ENCODE measurements at places on chromosomes 12 and 14. TPM values are rescaled to one million over a fixed set of nuclear protein-coding genes. Genes with fewer than 3 reads are reported as not detected.
A peak's percentile ranks its signal among the peaks of the same experiment; 100 is the strongest.

Gene CCDC38
- not detected for total RNA-seq

Gene HOXC13
- not detected for total RNA-seq

Gene BEGAIN
- 3.4 TPM for total RNA-seq

DNA sequence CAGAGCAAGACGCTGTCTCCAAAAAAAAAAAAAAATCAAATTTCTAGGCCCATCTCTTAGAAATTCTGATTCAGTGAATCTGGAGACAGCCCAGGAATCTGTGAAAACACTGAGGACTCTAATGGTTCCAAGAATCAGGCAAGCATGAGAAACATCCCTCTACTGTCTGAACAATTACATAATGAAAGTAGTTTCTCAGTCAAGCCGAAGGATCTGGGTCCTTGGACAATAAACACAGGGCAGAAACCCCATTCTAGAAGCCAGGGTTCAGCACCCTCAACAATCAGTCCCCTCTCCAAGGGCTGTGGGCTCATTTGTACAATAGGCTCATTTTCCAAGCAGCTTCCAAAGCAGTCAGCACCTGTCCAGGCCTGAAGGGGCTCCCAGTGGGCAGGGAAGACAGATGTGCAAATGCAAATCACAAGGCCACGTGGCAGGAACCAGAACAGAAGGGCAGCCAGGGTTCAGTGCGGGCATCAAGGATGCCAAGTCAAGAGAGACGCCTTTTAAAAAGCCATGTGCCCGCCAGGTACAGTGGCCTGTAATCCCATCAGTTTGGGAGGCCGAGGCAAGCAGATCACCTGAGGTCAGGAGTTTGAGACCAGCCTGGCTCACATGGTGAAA is 96.1 kb downstream of the KSR2 start:
- no peak for DNase-seq

- no peak for DNase-seq
Measured at GRCh38 chr14:35867280-35867629, 41.1 kb downstream of the BRMS1L start.

DNA sequence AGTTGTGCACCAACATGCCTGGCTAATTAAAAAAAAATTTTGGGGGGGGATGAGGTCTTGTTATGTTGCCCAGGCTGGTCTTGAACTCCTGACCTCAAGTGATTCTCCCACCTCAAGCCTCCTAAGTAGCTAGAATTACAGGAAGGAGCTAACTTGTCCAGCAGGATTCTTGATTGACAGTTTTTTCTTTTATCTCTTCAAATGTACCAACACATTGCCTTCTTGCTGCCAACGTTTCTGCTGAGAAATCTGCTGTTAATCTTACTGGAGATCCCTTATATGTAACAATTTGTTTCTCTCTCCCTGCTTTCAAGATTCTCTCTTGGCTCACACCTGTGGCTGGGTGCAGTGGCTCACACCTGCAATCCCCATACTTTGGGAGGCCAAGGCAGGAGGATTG is 22.4 kb upstream of the MARK3 start:
- DNase-seq = no peak

DNA sequence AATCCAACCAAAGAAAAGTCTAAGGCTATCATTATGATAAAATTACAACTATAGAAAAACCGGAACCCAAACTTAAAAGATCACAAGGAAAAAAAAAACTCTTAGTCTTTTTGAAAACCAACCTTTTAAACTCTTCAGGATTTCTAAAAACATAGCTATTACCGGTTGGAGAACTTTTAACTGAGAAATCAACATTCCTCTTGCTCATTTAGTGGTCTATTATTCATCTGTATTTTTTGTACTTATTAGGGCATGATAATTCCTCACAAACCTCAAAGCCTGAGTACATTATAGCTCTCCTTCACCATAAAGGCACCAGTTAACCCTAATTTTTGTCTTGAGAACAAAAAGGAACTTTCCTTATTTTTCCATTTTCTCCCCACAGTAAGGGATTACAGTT is 10.4 kb downstream of the LUM start:
- no peak for DNase-seq

GRCh38 chr12:65594409-65594808 is 229.9 kb upstream of the HMGA2 start:
- no peak for DNase-seq

GRCh38 chr12:97131220-97131981 is 224.3 kb downstream of the NEDD1 start:
- no peak for DNase-seq

- DNase-seq = no peak
Measured at GRCh38 chr12:659090-659683, 4.1 kb downstream of the NINJ2 start.

DNA sequence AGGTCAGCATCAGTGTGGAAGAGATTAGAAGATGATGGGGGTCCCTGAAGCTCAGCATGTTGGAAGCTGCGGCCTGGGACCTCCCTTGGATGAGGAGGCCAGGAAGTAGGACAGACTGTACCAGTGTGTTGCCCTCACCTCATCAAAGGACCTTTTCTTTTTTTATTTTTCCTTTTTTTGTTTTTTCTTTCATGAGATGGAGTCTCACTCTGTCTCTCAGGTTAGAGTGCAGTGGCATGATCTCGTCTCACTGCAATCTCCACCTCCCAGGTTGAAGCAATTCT is 16.4 kb upstream of the FAM222A start:
- DNase-seq = no peak

DNA sequence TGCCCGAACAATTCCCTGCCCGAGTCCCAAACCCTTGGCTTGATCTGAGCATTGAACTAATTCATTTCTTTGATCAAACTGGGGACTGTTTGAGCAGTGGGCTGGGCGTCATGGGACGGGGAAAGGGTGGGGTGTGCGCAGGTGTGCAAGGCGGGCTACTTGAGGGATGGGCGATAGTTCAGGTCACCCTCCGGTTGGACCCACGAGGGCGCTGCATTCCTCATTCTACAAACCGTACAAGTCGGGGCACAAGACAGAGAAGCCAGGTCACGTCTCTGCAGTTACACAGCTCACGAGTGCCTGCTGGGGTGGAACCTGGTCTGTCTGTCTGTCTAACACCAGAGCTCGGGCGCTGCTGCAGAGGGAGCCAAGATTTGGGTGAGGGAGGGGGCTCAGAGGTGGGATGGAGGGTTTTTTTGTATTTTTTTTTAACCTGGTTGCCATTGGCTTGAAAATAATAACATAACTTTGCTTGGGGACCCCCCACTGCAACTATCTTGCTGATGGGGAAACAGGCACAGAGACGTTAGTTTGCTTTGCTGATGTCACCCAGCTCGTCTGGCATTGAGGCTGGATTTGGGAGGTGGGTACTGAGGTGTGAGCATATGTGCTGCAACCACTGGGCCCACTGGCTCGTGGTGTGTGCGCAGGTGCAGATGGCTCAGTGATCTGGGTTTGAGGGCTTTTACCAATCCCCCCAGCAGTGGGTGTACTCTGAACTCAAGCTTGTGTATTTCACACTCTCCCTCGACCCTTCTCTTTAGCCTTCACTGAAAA is 7.6 kb upstream of the RTL1 start:
- DNase-seq = no peak

DNA sequence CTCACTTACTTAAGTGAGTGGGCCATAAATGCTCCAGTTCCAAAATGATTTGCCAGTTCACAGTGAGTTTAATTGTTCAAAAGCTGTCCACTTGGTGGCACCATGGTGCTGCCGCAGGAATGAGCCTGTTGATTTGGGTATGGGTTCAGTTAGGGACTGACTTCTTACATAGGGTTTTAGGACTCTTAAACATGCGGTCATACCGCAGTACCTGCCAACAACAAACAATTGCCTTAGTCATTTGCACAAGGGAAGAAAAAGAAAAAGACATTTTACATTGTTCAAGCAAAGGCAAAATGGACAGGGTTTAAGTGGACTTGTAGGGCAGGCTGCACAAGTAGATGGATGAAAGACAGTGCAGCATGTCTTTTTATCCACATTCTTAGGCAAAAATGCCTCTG is 80.0 kb upstream of the DBX2 start:
- DNase-seq = peak; percentile 23

DNA sequence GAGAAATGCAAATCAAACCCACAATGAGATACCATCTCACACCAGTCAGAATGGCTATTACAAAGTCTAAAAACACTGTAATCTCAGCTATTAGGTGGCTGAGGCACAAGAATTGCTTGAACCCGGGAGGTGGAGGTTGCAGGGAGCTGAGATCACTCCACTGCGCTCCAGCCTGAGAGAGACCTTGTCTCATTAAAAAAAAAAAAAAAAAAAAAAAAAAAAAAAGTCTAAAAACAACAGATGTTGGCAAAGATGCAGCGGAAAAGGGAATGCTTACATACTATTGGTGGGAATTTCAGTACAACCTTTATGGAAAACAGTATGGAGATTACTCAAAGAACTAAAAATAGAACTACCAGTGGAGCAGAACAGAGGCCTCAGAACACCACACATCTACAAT is 19.0 kb upstream of the ATF7 start:
- no peak for DNase-seq

DNA sequence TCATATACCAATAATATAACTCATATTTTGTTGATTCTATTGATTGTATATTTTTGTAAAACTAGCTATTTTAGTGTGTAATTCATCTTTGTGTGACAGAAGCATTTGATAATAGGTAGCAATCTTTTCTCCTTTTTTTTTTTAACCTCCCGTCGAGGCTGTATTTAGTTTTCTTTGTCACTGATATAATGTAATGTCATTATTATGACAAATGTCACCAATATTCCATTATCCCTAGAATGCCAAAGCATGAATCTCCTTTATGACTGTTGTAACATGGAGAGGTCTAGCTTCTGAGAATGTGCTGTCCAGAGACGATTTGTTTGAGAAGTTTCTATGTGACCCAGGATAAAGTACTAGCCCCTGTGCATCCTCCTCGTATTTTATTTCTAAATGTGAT is 639.0 kb upstream of the ATXN7L3B start:
- DNase-seq = no peak

- DNase-seq = no peak
Measured at GRCh38 chr12:67988601-67989021, 636 bp upstream of the IFNG-AS1 start.

- no peak for DNase-seq
Measured at GRCh38 chr14:64684091-64684490, 20.1 kb upstream of the PLEKHG3 start.

Data from activated T-helper 2 cell treated with anti-CD3 and anti-CD28 coated beads, Interferon-gamma antibody, Interleukin-2, Interleukin-4, amounts not matched to agents 10 μg/mL and 5 μg/mL and 100 μg/mL, durations not matched to agents 14 hours and 24 hours and 36 hours (primary cell).